ENCODE measurements at places on chromosomes 13 and 19.

- DNase-seq = no peak
Measured at GRCh38 chr19:51220996-51221395, 3.9 kb upstream of the CD33 start.

DNA sequence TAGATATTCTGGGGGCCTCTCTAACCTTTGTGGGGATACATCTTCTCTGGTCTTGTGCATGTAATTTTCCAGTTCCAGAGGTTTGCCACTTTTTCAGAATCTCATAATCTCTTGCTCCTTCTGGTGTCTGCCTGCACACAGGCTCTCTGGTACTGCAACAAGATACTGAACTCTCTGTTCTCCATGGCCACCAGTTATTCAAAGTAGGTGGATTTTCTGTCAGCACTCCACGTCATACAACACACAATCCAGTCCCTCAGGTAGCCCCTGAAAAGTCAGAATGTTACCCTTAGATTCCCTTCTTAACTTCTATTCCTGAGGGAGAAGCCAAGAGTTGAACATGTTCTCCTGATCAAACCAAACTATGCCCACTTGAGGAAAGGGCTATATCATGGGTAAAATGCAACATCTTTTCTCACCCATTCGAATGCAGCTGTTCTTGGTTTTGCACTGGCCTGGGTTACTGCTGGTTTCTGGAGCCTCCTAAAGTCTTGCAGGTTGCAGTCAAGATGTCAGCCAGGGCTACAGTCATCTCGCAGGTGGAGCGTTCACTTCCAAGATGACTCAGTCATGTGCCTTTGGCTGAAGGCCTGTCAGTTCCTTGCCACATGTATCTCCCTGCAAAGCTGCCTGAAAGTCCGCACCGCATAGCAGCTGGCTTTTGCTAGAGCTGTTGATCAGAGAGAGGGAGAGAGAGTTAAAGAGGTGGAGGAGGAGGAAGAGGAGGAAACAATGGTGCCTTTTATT is 57.7 kb upstream of the TUBA3C start:
- no peak for DNase-seq

DNA sequence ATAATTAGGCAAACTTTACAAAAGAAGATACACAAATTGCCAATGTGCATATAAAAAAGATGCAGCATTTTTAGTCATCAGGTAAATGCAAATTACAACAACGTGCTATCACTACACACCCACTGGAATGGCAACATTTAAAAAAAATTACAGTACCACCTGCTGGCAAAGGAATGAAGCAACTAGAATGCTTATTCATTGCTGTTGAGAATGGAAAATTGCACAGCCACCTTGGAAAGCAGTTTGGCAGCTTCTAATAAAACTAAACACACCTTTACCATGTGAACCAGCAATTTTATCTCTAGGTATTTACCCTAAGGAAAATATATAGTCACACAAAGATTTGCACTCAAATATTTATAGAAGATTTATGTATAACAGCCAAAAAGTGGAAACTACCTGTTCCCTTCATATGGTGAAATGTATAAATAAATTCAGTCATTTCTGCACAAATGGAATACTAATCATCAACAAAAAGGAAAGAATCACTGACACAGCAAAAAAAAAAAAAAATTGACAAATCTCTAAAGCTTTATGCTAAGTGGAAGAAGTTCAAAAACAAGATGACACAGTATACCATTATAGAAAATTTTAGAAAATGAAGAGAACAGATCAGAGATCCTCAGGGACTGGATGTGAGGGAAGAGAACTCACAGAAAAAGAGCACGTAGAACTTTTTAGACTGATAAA is 30.3 kb downstream of the OXGR1 start:
- no peak for DNase-seq

- DNase-seq = peak; percentile 14
Measured at GRCh38 chr19:14061751-14062557, at the start of gene PALM3. Gene PALM3, minus strand, starts transcription at chr19:14062076. Its CDS starts 96 bp downstream, at chr19:14061980.

DNA sequence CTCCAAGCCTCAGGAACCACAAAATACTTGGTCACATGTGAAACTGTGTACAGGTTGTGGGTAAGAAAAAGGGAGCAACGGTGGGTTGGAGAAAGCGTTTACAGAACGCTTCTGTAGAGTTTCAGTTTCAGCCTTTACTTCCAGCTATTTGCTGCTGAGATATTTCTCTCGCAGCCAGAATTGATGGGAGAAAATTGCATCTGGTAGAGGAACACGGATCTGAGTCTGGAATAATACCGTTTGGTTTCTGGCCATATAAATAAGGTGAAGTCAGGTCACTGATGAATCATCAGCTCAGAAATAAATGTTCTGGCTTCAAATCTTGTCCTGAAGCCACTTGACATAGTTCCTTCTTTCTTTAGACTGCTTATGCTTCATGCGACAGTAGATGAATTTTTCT is 20.3 kb upstream of the RFC3 start:
- no peak for DNase-seq
